ENCODE measurements at places on chromosomes 2 and 18. TPM values are rescaled to one million over a fixed set of nuclear protein-coding genes. Genes with fewer than 3 reads are reported as not detected.

The LIMS4 gene
- not detected for total RNA-seq

The SERPINB13 gene
- total RNA-seq = not detected

The ZSCAN30 gene
- total RNA-seq = 17.0 TPM

The CD302 gene
- total RNA-seq = 3.4 TPM

The PSD4 gene
- 64.5 TPM for total RNA-seq

Data from Calu3 (cell line).